ENCODE measurements at places on chromosomes 12 and 14.

GRCh38 chr14:54443981-54444380, 2.8 kb upstream of the CNIH1 start:
- DNase-seq, result no peak

- DNase-seq, result no peak
Measured at GRCh38 chr12:133264173-133264572, 28.5 kb upstream of the ANHX start.

- DNase-seq, result no peak
Measured at GRCh38 chr12:106814714-106815113, 40.2 kb downstream of the RIC8B start.

- no peak for DNase-seq
Measured at GRCh38 chr12:26471560-26471959, 276.2 kb downstream of the SSPN start.

DNA sequence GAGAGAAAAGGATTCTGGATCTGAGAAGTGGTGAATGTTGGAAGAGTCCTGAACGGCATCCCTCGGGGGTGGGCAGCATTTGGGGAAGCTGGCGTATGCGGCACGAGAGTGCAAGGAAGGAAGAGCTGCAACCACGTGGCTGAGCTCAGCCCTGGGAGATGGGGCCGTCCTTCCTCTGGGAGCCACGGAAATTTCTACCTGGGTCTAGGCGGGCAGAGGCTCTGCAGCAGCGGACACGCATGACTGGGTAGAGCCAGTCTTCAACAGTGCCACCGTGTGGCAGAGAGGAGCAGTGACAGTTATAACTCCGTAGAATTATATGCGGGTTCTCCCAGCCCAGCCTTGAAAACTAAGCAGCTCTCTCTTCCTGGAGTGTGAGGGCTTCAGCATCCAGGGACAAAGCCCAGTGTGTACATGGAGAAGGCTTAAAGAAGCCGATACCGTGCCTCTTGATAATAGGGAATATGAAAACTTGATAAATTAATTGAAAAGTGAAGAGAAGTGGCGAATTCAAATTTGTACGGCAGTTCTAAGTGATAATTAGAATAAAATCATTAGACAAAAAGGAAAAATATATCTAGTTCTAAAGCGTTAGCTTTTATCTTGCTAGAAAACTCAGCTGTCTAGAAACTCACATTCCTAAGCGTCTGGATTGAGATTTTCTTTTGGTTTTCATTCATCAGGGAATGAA, 82.9 kb upstream of the STXBP6 start:
- DNase-seq, result no peak

- DNase-seq, result no peak
Measured at GRCh38 chr14:57420986-57421385, 30.6 kb downstream of the NAA30 start.

DNA sequence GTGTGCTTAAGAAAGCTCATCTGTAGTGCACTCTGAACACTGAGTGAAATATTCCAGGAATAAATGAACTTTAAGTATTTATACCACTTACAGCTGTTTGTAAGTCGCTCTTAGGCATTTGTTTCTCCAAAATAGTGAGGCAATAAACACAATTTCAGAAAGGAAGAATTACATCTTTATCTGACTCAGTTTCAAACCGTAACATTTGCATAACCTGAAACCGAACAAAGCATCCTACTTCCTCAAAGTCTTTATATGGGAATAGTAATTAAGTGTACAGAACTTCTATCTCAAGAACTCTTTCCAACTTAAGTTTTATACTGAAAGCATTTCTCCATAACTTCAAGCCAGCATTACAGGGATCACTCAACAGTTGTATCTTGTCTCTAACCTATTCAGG, 58.4 kb downstream of the SOX5 start:
- DNase-seq, result no peak

GRCh38 chr12:89382328-89382727, 30.0 kb upstream of the DUSP6 start:
- no peak for DNase-seq

GRCh38 chr12:388541-389141, 479 bp downstream of the KDM5A start:
- DNase-seq, result no peak

GRCh38 chr14:70807898-70808415, 1.4 kb downstream of the MAP3K9 start:
- DNase-seq, result no peak

DNA sequence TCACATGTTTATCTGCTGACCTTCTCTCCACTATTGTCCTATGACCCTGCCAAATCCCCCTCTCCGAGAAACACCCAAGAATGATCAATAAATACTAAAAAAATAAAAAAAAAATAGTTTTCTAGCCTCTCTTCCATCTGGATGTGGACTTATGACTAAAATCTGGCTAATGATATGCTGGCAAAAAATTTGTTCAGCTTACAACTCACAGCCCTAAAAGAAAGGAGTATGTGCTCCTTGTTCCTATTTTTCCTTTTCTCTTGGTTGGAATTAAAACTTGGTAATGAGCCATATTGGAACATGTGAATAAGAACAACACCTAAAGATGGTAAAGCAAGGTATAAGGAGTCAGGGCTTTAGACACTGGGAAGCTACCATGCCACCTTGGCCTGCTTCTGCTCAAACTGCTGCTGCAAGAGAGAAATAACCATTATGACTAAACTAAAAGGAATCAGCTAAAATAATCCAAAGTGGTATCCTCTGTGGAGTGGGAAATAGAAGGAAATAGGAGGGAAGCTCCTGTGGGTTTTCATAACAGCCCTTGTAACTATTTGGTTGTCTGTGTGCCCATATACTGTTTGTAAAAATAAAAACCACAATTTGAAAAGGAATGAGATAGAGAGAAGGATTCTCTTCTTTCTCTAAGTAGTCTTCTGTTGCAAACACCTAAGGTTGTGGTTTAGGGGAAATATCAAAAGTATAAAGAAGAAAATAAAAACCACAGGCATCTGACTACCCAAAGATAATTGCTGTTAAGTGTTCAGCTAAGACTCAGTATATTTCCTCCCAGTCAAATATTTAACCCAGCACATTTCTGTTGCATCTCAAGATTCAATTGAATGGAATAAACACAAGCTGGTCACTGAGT, 53.8 kb downstream of the SDR9C7 start:
- DNase-seq, result no peak

DNA sequence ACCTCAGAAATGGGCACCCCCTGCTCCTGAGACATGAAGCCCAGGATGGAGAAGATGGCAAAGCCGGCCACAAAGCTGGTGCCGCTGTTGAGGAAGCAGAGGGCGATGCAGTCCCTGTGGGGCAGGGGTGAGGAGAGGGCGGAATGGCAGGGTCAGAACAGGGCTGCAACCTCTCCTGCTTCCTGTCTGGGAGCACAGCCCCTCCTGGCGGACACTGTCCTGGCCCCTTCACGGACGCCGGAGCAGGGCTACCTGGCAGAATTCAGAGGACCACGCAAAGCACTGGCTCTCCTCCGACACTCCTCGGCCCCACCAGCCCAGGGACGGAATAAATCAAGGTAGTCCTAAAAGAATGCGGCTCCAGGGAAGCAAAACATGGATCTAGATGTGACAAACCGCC, 12.4 kb upstream of the SLC6A12 start:
- DNase-seq, result peak; percentile 87

DNA sequence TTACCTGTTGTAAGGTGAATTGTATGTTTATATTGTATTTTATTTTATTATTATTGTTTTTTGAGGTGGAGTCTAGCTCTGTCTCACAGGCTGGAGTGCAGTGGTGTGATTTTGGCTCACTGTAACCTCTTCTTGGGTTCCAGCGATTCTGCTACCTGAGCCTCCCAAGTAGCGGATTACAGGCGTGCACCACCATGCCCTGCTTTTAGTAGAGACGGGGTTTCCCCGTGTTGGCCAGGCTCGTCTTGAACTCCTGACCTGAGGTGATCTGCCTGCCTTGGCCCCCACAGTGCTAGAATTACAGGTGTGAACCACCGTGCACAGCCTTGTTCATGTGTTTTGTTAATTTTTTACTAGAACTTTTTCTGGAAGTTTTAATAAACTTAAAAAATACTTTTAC, 3.8 kb downstream of the ATF7IP start:
- no peak for DNase-seq

DNA sequence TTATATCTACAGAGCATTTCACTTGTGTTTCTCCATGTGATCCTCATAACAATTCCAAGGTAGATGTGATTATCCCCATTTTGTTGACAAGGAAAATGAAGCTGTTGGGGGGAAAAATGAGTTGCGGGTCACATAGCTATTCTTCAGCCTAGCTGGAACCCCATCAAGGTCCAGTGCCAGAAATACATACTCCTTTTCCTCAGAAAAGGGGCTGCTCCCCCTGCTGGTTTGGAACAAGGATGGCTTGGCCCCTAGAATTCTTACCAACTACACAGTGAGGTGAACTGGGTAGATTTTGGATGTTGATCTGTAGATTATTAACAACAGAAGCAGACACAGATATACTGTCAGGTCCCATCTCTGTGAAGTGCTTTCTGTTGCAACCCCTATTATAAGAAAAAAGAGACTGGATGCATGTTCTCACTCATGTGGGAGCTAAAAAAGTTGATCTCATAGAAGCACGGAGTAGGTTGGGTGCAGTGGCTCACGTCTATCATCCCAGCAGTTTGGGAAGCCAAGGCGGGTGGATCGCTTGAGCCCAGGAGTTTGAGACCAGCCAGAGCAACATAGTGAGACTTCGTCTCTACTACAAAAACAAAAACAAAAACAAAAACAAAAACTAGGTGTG, 8.9 kb downstream of the IKZF4 start:
- DNase-seq, result no peak

DNA sequence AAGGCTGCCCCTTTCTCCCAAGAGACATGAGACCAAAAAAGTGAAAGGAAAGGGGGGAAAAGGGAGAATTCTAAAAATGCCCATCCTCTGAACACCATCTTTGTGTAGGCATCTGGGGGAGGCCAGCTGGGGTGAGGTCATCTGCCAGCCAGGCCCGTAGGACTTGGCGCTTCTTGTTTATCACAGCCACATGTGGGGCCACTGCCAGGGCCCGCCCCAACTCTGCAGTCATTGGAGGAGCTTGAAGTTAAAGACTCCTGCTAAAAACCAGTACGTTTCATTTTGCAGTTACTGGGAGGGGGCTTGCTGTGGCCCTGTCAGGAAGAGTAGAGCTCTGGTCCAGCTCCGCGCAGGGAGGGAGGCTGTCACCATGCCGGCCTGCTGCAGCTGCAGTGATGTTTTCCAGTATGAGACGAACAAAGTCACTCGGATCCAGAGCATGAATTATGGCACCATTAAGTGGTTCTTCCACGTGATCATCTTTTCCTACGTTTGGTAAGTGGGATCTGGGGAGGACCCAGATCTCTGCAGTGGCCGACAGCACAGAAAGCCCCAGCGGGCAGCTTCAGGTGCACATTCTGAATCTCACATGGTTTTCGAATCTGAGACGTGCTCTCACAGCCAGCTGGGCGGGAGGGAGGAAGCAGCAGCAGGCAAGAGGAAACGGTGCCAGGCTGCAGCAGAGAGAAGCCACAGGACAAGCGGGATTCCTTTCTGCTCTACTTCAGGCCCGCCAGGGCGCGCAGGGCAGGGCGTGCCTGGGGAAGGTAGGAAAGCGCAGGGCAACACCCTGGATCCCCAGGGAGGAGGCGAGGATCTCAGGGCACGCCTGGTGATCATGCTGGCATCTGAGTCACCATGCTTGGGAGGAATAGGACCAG, at the start of gene P2RX7:
Gene P2RX7, plus strand, starts transcription at position 276 of the 881 bp plus-strand sequence. Its CDS starts 95 bp downstream, at position 371.
- DNase-seq, result no peak

GRCh38 chr12:111141205-111141604, 220.8 kb upstream of the MYL2 start:
- DNase-seq, result no peak

GRCh38 chr14:87643005-87643404, 350.0 kb downstream of the GALC start:
- DNase-seq, result no peak

DNA sequence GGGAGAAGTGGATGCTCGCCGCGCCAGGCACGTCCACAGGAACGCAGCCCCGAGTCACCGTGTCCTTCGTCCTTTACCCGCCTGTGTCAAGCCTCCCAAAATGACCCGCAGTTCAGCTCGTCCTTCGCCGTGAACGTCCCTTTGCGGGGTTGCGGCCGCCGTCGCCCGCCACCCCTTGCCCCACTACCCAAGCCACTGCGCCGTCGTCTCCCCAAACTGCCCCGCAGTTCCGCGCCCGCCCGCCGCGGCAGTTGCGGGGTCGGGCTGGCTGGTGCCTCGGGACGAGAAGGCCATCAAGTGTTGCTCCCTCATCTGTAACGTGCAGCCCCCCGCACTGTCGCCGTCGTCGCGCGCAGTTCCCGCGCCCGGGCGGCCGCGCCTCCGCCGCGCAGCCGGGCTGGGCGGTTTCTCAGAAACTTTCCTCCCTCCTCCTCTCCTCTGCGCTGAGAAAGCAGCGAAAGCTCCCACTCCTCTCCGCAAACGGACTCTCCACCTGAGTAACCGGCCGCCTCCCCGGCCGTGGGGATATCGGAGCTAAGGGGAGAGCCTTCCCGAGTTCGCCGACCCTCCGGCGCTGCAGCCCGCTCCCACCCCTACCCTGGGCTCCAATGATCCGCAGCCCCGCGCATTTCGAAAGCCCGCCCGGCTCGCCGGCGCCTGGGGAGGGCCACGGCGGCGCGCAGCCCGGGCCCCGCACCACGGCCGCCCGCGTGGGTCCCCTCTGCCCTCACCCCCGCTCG, 6.7 kb downstream of the CDKN1B start:
- DNase-seq, result no peak

- DNase-seq, result no peak
Measured at GRCh38 chr12:121468499-121468801, 68.5 kb downstream of the RNF34 start.

DNA sequence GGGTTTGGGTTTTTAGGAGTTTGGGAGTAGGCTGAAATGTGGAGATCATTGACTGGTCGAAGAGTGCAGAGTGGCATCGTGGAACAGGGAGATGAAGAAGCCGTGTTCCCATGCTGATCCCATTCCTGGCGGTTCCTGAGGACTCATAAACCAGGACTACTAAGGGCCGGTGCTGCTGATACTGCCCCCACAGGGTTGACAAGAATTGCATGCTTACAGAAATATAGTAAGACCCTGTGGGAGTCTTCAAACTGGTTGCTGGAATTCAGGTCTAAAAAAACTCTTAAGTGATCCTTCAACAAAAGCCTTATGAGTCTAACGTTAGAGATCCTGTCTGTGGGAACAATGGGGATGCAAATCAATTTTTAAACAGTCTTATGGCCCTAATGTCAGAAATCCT, 64.0 kb upstream of the ARHGAP5 start:
- no peak for DNase-seq

GRCh38 chr12:52049688-52050087, 1.6 kb upstream of the NR4A1 start:
- no peak for DNase-seq

- no peak for DNase-seq
Measured at GRCh38 chr12:9204380-9204779, 3.8 kb downstream of the PZP start.

Data from vagina (tissue), 2 donors.